CD4-positive, alpha-beta T cell treated with Interleukin-1 beta for 1 hour (primary cell): ENCODE measurements at places on chromosomes 12 and 14.

DNA sequence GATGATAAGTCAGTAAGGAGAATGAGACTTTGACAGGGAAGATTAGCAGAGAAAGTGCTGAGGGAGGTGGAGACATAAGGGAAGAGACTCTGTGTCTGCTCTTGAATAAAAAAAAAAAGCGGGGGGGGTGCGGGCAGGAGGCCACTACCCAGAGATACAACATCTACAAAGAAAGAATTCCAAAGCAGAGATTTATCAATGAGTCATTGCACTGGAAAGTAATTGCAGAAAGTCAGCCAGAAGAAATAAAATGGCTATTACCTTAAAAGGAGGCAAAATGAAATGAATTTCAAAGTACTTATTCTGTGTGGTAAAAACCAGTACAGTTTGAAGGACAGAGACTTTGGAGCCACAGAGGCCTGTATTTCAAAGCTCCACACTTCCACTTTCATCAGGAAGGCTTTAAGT lies 267.1 kb upstream of the PRKD1 start:
- no peak for DNase-seq

DNA sequence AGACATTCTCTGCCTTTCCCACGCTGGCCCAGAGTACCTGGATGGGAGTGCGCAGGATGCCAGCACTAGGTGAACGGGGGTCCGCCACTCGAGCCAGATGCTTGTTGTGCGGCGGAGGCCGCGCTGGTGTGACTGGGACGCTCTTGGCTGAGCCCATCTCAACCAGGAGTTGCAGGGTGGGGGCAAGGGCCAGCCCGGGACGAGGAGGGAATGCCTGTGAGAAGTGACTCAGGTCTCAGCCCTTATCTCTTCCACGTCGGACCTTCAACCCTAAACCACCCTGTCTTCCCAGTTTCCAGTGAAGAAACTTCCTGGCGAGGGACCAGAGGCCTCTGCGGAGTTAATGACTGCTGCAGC lies 312 bp downstream of the CDCA3 start:
- no peak for DNase-seq

DNA sequence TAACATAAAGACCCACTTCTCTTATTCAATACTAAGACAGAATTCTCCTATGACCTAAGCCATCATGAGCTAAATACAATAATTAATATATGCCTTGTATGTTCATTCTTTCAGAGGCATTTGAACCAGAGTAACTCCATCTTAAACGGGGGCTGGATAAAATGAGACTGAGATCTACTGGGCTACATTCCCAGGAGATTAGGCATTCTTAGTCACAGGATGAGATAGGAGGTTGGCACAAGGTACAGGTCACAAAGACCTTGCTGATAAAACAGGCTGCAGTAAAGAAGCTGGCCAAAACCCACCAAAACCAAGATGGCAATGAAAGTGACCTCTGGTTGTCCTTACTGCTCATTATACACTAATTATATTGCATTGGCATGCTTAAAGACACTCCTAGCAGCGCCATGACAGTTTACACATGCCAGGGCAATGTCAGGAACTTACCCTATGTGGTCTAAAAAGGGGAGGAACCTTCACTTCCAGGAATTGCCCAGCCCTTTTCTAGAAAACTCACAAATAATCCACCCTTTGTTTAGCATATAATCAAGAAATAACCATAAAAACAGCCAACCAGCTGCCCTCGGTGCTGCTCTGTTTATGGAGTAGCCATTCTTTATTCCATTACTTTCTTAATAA lies 260.7 kb downstream of the SSPN start:
- no peak for DNase-seq

GRCh38 chr14:64612971-64613666 lies 63.4 kb downstream of the PPP1R36 start:
- DNase-seq, result no peak

DNA sequence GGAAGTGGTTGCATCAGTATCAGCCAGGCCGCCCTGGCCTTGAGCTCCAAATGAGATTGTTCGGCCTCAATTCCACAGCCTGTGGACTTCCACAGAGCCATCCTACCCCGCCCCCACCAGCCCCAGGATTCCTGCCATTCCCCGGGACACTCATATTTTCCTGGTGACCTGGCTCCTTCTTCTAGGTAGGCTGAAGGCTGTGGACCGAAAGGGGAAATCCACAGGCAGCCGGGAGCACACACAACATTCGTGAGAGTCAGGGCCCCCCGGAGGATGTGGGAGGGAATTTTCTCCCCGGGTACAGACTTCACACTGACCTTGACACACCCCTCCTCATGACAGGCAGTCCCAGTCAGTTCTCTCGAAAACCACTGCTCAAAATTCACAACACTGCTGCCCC lies 39.9 kb downstream of the RIN3 start:
- no peak for DNase-seq

DNA sequence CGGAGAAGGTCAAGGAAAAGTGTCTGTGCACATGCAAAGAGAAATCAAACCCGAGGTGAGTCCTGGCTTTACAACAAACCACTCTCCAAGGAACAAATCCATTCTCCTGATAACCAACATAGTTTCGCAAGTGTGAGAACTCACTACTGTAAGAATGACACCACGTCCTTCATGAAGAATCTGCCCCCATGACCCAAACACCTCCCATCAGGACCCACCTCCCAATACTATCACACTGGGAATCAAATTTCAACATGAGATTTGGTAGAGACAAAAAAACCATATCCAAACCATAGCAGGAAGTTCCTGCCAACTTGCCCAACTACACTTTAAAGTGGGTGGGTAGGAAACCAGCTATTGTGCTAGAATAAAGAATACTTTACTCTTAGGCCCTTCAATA lies 2.4 kb upstream of the ERC1 start:
- DNase-seq, result no peak

DNA sequence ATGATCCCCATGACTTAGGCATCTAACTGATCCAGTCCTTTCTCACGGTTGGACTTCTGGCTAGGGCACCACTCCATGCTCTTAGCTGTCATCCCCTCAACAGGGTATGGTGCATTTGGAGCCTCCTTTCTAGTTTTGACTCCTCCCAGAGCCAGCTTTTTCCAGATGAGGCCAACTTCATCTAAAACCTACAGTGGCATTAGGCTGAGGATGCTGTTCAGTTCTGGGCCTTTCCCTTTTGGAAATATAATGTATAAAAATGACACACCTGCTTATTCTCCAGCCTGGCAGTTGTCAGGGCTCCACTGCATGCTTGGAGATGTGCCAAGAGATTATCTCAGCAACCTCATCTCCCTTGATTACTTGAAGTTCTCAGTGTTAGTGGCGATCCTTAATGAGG lies 239.7 kb downstream of the EMP1 start:
- DNase-seq, result no peak

- no peak for DNase-seq
Observed at GRCh38 chr12:1564067-1564466, 30.3 kb downstream of the FBXL14 start.
